ENCODE measurements at places on chromosomes 12 and 14.

GRCh38 chr14:92774572-92774971 lies 19.5 kb upstream of the GOLGA5 start:
- DNase-seq = no peak

DNA sequence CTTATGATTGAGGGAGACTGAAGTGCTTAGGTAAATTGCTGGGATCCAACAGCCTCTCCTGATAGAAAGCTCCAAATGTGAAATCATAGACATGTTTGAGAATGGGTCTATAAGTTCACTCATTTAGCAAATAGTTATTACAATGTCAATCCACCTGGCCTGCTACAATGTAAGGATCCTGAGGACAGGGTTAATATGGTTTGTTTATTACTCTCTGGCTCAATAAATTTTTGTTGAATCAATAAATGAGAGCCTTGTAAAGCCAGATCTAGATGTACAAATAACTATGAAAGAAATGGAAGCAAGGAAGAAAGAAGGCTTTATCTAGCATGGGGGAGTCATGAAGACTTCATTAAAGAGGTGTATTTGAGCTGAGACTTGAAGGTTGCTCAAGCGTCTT lies 165.6 kb upstream of the IGF1 start:
- no peak for DNase-seq

DNA sequence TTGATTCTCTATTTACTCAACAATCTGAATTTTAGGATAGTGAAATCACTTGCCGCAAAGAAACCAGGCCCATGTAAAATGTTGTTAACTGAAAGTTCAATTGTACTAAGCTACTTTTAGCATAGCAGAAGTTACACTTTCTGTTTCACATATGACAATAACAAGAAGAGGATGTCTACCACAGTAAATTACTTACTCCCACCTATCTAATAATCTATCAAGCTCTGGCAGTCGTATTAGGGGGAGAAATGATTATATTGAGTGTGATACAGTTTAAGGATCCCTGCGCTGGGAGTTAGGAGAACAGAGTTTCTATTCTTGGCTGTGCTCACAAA lies 66.5 kb upstream of the CAND1 start:
- no peak for DNase-seq

GRCh38 chr12:68798882-68799234 lies 9.1 kb upstream of the MDM2 start:
- DNase-seq = no peak

DNA sequence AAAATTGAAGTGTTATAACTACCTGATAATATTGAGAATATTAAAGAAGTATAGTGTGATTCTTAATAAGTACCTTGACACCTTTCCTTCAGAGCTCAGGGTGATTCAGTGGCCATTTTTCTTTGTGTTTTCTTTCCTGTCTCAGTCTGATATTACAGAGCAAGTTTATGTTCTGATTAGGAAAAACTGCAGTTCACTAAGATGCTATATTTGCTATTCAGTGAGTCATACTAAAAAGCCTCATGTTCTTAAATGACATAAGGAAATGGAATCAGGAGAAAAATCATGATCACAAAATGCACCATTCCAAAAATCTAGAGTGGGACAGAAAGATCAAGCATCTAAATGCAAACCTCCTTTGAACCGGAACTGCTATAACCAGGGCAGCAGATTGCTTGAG lies 390.6 kb upstream of the ATP2B1 start:
- no peak for DNase-seq

- no peak for DNase-seq
Observed at GRCh38 chr14:93938751-93939303, 11.7 kb downstream of the FAM181A start.

GRCh38 chr12:111270239-111270638 lies 98.7 kb downstream of the PHETA1 start:
- no peak for DNase-seq

DNA sequence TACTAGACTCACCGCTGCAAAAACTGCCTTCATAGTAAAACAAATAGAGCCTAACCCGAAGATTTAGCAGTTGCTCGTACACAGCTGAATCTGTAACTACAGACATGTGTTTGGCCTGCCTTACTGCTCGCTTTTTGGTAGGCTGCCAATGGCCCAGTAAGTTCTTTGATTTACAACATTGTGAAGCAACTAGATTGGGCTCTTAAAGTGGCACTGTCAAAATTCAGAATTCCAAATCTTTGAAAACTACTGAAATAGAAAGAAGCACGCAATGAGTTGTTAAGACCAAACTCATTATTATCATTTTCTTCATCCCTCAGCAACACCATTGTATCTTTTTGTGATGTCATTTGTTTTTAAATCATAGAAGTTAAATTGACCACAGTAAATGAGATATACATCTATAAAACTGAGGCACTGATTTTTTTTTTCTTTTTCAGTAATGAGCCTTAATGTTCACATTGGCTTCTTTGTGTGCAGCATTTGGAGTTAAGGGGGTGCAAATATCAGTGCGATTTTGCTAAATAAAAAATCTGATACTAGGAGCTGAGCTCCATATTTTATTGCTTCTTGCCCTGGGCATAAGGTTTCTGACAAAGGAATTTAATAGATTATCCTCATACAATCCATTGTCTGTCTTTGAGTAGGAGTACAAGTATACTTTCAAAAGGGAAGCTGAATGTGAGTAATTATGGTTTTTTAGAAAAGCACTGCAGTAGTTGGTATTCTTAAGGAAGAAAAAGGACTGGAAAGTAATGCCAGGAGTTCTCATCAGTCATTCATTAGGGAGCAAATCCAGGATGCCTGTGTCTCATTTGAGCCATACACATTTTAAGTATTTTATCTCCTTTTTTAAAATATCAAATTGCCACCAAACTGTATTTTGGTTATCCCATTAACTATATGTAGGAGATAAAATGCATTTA lies 138.5 kb downstream of the KICS2 start:
- no peak for DNase-seq

- no peak for DNase-seq
Observed at GRCh38 chr14:68011406-68012028, 191.9 kb downstream of the RAD51B start.

GRCh38 chr12:24795699-24796347 lies 153.1 kb downstream of the BCAT1 start:
- DNase-seq = no peak

DNA sequence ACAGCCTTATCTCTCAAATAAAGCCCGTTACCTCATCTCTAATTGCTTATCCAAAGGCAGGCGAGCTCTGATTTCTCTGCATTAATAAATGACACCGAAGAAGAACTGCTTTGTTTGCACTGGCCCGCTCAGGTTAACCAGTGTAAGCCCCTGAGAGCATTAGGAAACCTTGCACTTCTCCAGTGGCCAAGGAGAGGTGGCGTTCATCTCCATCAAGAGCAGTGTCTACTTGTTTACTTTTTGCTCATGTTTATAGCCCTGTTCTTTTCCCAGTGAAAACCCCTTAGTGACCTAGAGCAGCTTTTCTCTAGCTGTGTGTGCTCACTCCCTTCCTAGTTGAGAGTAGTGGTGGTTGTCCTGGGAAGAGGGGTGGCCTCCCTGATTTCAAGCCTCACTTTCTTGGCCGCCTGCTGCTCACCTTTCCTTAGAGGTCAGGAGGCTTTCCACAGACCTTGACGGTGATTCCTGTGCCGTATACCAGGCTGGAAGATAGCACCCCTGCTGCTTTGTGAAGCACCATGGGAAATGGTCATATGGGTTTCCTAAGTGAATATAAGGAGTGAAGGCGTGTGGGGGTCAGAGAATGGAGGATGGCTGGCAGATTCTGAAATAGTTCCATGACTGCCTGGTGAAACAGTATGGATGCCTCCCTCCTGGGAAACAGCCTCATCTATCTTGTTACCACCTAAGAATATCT lies 16.6 kb downstream of the FBXW8 start:
- no peak for DNase-seq

- no peak for DNase-seq
Observed at GRCh38 chr12:94122591-94122990, 25.8 kb upstream of the PLXNC1 start.

GRCh38 chr12:40911676-40912075 lies 219.4 kb downstream of the CNTN1 start:
- no peak for DNase-seq

- no peak for DNase-seq
Observed at GRCh38 chr14:89353766-89354113, 63.3 kb downstream of the FOXN3 start.

GRCh38 chr12:17456486-17456885 lies 633.5 kb downstream of the RERGL start:
- DNase-seq = no peak

- DNase-seq = no peak
Observed at GRCh38 chr14:89466484-89466883, 49.5 kb upstream of the FOXN3 start.

DNA sequence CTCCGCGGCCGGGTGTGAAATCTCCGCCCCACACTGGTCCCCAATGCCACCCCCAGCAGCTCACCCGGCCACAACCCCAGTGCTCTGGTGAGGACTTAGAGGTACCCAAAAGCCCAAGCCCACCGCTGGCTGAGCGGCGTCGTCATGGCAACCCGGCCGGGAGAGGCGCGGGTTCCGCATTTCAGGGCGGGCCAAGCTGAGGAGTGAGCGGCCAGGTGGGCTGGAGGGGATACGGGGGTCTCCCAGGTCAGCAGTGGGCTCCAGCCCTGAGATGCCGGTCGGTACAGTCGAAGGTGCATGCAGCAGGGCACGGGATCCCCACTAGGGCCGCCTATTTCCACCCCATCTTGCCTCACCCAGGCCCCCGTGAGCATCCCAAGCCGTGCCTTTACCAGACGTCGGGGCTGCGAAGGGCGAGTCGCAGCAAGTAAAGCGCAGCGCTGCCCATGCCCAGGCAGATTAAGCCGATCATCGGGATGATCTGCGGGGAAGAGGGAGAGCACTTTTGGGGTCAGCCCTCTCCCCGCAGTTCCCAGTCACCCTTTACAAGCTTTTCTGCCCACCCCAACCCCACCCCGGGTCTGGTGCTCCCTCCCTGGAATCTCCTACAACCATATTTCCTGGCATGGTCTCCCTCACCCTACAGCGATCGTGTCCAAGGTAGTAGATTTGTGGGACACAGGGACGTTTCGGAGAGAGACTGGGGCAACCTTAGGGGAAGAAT lies 6.9 kb downstream of the SHMT2 start:
- DNase-seq = peak; percentile 51

DNA sequence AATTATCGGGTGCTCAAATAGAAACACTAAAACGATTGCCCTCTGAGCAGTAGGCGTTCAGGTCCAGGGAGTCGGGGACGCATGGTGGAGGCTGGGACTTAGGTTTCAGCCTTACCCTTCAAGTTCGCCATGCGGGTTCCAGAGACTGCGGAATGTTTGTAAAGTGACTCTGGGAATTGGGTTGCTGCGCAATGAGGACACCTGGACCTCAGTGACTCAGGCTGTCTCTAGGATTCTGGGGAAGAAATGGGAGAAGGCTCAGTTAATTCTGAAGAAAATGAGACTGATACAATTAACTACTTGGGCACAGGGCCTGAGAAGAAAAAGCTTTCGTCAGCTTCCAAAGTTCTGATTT lies 1.1 kb downstream of the LGALS3 start:
- DNase-seq = no peak

- no peak for DNase-seq
Observed at GRCh38 chr14:67900231-67900630, 80.7 kb downstream of the RAD51B start.

GRCh38 chr12:91663744-91664143 lies 481.1 kb upstream of the DCN start:
- no peak for DNase-seq

DNA sequence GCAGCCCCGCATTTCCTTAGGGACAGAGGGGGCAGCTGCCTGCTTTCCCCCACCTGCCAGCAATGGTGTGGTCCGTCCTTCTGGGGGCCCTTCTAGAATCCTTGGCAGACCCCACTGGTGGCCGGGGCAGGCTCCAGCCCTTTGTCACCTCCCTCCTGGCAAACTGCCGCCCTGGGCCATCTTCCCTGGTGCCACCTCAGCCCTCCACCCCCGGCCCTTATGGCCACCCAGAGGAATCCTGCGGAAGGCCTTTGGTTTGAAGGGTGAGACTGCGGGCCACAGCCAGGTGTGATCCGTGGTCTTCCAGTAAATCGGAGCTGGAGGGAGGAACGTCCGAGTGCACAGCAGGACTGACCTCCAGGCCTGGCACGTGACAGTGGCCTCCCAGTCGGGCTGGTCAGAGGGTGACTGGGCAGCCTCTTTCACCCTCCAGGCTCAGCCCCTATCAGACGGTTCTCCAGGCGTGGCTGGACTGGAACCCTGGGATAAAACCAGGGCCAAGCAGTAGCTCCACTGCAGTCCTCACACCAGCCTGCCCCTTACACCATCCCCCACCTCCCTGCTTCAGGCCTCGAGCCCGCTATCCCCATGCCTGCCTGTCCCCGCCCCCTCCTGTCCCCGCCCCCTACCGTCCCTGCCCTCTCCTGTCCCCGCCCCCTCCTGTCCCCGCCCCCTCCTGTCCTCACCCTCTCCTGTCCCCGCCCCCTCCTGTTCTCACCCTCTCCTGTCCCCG lies 12.4 kb downstream of the FBRSL1 start:
- no peak for DNase-seq

GRCh38 chr12:102169922-102170621 lies 27.6 kb downstream of the PMCH start:
- DNase-seq = no peak

DNA sequence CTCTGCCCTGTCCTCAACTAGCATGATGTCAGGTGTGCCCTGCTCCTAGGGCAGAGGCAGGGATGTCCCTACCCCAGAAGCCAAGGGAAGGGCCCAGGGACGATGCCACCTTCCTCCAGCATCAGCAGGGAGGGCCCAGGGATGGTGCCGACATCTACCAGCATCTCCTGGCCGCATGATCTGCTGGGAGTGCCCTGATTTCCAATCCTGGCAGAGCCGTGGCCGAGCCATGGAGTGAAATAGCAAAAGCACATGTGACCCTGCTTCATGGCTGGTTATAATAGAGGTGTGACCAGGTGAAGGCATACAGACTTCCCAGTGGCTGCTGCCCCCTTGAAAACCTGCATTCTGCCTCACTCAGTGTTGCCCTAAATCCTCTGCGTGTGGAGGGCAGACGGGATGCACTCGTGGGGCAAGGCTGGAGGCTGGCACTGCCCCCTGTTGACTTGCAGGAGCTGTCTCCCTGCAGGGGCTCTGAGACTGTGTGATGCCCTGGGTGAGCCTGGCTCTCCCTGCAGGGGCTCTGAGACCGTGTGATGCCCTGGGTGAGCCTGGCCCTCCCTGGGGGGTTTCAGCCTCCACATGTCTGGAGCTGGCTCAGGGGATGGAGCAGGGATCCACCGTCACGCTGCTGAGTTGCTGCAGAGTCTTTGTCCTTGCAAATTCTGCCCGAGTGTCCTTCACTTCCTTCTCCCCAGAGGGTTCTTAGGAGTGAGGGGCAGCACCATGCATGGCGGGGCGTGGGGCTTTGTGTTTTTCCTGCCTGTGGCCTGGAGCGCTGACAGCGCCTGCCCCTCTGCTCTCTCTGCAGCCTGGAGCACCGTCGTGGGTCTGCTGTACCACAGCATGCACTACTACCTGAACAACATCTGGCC lies 51.7 kb downstream of the ADGRD1 start:
- no peak for DNase-seq

- no peak for DNase-seq
Observed at GRCh38 chr14:86334355-86334754, 804.4 kb downstream of the FLRT2 start.

- DNase-seq = no peak
Observed at GRCh38 chr12:119512772-119513497, 80.6 kb upstream of the TMEM233 start.

- no peak for DNase-seq
Observed at GRCh38 chr12:32312049-32312670, 87.2 kb upstream of the FGD4 start.

- DNase-seq = no peak
Observed at GRCh38 chr12:117091758-117092510, 7.3 kb downstream of the TESC start.

- DNase-seq = peak; percentile 64
Observed at GRCh38 chr14:24430143-24430681, 458 bp downstream of the KHNYN start.
